Uterus (tissue), 4 donors: ENCODE measurements at places on chromosomes 6 and 20. TPM values are rescaled to one million over a fixed set of nuclear protein-coding genes. Genes with fewer than 3 reads are reported as not detected.

DNA sequence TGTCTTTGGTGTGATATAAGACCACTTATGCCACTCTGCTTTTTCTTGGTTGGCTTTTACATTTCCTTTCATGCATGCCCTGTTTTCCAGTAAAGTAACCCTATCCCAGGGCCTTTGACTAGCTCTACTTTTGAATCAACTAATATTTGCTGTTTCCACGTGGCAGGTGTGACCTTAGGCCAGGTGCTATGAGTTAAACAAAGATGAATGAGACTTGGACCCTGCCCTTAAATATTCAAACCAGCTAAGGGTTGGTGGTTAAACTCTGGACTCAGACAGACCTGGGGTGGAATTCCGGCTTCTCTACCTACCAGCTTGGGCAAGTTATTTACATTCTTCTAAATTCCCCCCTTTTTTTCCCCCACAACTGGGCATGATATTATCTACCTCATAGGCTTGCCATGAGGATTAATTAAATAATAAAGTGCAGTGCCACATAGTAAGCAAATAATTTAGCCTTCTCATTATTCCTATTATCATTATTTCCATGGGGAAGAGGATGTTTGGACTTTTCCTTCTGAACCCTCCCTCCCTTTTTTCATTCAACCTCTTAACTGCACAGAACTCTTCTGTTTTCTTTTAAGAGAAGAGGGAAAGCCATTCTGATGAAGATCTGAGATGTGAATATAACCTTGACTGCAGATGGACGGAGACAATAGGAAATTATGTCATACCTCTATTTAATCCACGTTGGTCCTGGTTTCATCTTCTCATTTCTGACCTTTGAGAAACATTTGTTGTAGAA lies 143.6 kb upstream of the TNFAIP3 start:
- no peak for DNase-seq

GRCh38 chr6:165858586-165858985 lies 195.5 kb upstream of the PDE10A start:
- no peak for DNase-seq

GRCh38 chr20:18541741-18542140 lies 25.5 kb upstream of the SMIM26 start:
- no peak for DNase-seq

- no peak for DNase-seq
Measured at GRCh38 chr20:22366631-22367030, 217.7 kb downstream of the FOXA2 start.

DNA sequence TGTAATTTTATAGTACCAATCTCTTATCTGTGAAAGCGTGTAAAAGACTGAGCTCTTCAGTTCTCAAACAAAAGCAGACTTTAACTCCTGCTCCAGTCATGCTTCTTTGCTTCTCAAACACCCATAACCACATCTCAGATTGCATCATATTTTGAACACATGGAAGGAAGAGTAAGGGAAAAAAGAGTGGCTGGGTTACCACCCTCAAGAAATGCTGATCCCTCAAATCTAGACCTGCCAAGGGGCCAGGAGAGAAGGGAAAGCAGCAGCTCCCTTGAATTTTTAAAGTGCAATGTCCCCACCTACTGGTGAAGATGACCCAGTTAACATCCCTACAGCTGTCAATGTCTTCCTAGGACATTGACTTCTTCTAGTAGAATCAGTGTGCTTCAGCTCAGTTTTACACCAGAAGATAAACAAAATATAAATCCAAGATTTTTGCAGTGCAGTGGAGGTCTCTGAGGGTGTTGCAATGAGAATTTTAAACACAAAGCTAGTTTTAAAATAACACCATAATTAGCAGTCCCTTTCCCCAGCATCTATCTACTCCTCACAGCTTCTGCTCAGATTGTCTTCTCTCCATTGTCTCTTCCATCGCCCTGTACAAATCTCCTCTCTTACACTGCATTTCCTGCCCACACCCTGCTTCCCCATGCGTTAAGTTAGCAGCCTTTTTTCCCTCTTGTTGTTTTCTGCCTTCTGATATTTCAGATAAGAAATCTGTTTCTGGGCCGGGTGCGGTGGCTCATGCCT lies 22.6 kb upstream of the HLA-DQB2 start:
- DNase-seq: peak; percentile 22

- no peak for DNase-seq
Measured at GRCh38 chr6:132414761-132415160, 13.5 kb upstream of the MOXD1 start.

DNA sequence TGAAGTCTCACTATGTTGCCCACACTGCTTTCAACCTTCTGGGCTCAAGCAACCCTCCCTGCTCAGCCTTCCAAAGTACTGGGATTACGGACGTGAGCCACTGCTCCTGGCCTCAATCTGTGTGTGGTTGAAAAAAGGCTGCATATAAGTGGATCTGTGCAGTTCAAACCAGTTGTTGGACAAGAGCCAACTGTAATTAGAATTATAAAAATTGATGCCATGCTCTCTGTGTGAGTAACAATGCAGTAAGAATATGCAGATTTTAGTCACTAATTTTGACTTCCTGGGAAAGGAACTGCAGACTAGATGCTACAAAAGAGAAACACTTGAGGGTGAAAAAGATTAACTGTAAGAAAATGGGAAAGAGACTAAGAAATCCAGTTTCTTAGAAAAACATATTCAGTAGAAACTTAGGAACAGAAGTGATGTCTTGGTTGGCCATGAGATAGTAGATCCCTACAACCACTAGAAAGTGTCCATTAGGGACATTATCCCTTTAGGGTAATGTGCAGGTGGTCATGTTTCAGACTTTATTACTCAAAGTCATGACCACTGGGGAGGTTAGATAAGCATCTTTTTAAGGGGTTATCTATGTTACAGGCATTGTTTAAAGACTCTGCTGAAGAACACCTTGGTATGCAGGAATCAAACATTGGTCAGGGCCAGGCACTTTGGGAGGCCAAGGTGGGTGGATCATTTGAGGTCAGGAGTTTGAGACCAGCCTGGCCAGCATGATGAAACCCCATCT lies 26.3 kb downstream of the ITCH start:
- no peak for DNase-seq

GRCh38 chr6:6405997-6406714 lies 85.7 kb upstream of the F13A1 start:
- peak; percentile 22 for DNase-seq

GRCh38 chr20:36629719-36630681 lies 16.0 kb downstream of the SLA2 start:
- no peak for DNase-seq

DNA sequence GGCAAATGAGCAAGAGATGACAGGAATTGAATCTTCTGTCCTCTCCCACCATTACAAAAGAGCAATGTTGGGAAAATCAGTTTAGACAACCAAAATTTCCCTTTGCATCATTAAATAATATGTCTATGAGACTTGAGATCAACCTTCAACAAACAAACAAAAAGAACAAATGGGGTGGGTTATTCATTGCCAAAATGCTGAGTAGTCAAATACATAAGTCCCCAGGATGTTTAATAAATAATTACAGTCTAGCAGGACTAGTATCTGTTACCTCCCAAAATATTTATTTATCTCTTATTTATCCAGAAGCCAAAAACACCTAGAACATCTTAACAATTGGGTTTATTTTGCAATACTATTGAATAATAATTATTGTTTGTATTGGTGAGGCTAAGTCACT lies 16.2 kb upstream of the IRAK1BP1 start:
- no peak for DNase-seq

GRCh38 chr6:121533321-121533841 lies 97.9 kb downstream of the GJA1 start:
- DNase-seq: no peak

DNA sequence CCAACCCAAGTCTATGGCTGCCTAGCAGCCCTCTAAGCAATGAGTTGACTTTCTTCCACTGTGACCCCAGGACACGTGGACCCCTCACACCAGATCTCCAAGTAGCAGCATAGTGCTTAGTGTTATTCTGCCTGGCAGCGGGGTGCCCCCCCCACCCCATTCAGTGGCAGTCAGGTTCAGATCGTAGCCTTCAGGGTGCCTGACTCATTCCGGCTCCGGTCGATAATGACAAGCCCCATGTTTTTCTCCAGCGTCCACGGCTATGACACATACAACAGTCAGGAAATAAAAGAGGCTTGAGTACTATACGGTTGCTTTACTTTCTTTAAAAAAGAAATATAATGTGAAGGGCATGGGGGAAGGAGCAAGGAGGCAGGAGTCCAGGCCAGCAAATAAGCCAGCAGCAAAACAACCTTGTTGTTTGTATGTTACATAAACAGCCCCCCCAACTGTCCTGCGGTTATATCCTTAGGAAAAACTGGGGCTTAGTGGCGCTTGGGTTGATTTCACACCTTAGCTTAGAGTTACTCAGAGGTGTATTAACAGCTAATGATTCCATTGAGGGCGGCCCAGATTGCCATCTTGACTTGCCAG lies 23.1 kb downstream of the GNAS start:
- DNase-seq: no peak

DNA sequence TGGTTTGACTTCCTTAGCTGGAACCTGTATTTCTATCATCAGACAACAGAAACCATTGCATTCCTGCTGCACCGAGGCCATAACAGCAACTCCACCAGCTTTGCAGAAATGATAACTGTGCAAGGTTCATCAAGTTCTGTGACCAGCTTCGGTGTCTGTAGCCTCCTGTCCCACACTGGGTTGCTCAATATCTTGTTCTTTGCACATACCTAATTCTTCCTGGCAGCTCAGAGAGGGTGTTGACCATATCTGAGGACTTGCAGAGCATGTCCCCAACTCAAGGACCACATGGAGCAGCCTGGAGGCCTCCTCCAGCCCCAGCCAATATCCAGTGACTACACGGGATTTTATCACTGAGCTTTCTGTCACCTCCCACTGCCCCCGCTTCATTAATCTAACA lies 59.3 kb upstream of the SCAF8 start:
- DNase-seq: no peak

DNA sequence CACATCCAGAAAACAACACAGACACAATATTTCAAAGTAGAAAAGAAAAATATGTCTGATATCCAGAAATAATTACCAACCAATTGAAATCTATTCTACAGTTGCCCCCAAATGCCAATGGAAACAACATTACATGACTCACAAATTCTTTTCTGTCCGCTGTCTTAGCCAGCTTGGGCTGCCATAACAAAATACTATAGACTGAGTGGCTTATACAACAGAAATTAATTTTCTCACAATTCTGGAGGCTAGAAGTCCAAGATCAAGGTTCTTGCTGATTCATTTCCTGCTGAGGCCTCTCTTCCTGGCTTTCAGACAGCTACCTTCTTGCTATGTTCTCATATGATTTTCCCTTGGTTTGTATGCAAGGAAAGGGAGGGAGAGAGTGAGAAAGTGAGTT lies 698.1 kb downstream of the DHX35 start:
- no peak for DNase-seq

DNA sequence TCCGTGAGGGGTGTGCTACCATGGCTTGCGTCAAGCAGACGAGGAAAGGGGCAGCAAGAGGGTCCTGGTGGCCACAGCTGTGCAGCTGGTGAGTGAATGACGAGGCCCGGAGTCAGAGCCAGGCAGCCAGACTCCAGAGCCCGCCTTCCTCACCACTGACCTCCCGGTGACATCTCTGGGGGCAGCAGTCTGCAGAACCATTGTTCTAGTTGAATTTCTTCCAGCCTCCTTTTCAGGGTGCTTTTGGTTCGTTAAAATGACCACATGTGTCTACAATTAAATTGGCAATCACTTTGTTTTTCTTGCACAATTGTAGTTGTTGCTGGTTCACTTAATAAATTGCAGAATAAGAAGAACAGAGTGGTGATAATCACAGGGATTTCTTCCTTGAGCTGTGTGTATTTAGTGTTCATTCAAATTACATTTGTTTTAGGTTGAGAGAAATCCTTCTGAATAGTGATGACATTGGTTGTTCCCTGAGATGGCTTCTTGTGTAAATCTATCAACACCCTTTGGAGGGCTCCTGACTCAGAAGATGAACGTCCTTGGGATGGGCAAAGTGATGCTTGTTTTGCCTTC lies 96.4 kb downstream of the TULP4 start:
- peak; percentile 23 for DNase-seq

- peak; percentile 41 for DNase-seq
Measured at GRCh38 chr20:49712996-49713752, 504 bp downstream of the B4GALT5 start.

DNA sequence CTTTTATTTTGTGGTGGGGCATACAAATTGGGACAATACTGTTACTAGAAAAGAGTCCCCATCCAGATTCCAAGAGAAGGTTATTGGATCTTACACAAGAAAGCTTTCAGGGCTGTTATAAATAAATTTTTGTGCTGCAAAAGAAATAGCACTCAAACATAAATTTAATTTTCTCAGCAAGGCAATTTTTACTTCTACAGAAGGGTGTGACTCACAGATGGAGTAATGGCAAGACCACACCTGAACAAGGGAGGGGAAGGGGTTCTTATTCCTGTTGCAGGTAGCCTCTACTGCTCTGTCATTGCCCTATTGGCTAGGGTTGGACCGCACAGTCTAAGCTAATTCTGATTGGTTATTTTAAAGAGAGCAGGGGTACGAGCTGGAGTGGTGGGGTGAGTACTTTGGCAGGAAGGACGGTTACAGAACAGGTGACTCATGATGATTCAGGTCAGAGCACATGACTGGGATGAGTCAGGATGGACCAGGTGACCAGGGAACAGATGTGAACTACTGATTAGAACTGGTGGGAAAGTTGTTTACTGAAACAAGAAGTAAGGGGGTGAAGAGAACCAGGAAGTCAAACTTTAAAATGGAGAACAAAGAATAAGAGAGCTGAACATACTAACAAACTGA lies 41.1 kb downstream of the CNR1 start:
- no peak for DNase-seq

- DNase-seq: peak; percentile 90
Measured at GRCh38 chr20:44609516-44610312, 27.3 kb downstream of the PKIG start.

DNA sequence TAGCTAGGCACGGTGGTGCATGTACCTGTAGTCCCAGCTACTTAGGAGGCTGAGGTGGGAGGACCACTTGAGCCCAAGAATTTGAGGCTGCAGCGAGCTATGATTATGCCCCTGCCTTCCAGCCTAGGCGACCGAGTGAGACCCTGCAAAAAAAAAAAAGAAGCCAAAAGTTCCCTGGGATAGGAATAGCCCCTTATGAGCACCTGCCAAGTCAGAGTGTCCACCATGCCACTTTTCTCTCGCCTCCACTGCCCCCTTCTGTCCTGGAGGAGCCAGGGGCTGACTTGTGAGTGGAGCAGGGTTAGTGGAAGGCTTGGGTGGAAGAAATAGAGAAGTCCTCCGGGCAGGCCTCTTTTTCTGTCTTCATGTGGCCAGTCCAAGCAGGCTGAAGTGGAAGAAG lies 12.1 kb upstream of the DDX27 start:
- no peak for DNase-seq

GRCh38 chr6:44086931-44087574 lies 40.2 kb downstream of the MRPL14 start:
- no peak for DNase-seq

GRCh38 chr20:40979247-40979646 lies 49.4 kb upstream of the TOP1 start:
- no peak for DNase-seq

The GABRR1 gene
- not detected for total RNA-seq

The SLC44A4 gene
- total RNA-seq: 5.3 TPM

The PLA2G7 gene
- not detected for total RNA-seq

The ABHD16B gene
- not detected for total RNA-seq

The HBS1L gene
- total RNA-seq: 116 TPM

The LY6G6F gene
- not detected for total RNA-seq

The MICA gene
- 15.1 TPM for total RNA-seq

The SLC17A3 gene
- total RNA-seq: not detected

The IRAK1BP1 gene
- total RNA-seq: 11.1 TPM

The DAAM2 gene
- 11.0 TPM for total RNA-seq
